ENCODE measurements at places on chromosomes 3 and 15.

- no peak for DNase-seq
These were observed 16.6 kb downstream of the ANKRD28 start for GRCh38 chr3:15781131-15781530.

DNA sequence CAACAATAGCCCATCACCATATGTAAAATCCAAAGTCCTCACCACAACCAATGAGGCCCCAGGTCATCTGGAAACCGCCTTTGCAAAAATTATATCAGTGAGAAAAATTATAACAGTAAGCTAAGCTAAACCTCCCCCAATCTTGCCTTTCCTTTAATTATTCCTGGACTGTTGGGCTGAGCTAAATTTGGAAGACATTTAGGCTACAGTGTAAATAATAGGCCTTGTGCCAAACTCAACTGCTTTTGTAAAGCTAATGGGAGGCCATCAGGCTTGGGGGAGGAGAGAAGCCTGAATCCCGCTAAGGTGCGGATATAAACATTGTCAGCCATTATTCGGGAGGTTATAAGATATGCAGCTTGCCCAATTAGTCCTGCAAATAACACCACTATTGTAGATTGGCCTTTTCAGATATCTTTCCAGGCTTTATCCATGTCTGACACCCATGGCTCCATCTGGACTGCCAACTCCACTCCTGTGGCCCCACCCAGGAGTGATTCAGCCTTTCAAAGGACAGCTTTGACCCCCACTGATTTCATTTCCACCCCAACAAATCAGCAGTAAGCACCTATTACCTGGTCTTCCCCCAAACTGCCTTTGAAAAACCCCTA is 53.0 kb upstream of the CA12 start:
- DNase-seq, result no peak

DNA sequence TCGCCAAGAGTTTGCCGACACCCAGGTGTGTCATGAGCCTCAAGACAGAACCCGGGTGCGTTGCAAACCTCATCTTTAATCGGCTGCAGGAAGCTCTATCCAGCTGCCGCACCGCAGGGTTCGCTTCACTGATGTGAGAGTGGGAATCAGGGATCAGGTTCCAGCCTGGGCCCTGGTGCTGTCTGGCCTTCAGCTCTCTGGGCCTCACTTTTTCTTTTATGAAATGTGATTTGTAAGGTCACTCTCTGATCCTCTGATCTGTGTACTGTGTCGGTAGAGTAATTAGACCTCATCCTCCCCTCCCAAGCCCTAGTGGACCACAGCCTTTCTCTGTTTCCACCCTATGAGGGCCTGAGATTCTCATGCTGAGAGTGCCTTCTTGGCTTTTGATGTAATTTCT is 202.8 kb upstream of the UBE2E1 start:
- no peak for DNase-seq

DNA sequence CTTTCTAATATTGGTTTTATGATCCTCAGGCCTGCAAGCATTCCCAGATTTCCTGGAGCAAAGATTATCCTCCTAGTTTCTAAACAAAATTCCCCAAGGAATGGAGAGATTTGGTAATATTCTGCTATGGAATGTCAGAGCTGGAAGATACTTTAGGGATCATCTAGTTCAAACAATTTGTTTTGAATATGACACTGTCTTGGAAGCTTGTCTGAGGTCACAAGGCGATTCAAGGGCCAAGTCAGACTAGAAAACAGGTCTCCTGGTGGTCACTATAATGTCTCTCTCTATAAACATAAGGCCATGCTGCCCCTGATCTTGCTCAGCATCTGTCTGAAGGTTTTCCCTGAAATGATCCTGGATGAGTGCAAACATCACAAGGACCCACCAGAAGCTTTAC is 143.4 kb upstream of the BCL6 start:
- DNase-seq, result no peak

DNA sequence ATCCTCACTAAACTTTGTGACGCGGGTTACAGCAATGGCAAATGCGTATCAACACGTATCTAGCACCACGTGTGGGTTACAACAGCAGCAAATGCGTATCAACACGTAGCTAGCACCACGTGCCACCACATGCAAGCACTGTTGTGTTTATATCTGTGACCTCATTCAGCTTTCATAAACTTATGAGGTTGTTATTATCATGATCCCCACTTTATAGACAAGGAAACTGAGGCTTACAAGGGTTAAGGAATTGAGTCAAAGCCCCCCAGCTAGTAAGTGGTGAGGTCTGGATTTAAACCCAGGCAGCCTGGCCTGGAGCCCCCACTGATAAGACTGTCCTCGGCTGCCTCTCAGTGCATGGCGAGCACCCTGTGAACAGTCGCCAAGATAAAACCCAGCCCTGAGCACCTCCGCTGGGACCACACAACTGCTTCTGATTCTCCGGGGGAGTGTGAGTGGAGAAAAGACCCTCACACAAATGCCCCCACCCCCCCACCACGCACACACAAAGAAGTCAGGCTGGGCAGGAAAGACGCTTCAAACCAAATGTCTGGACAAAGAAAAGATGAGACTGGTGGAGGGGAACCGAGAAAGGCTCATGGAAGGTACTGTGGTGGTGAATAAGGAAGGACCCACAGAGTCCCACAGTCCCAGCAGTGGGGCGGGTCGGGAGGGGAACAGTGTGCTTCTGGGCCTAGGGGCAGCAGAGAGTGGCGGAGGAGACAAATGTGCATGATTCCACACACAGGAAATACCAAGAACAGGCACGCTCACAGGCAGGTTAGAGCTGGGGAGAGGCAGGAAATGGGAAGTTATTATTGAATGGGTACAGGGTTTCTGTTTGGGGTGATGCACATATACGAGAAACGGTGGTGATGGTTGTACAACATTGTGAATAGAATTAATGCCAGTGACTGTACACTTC is 173.4 kb downstream of the XXYLT1 start:
- DNase-seq, result no peak

DNA sequence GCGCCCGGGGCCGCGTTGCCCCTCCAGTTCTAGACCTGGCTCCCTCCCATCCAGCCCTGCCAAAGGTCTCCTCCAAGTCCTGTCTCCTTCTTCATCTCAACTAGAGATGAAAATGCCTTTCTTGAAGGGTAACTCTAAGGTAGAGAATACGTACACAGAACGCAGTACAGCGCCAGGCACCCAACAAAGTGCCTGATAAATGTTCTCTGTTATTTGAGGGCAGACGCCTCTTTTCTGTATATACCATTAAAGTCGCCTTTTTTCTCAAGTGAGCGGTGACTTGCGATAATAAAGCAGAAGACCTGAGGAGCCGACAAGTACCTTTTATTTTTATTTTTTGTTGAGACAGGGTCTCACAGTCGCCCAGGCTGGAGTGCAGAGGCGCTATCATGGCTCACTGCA is 809 bp downstream of the CRTAP start:
- DNase-seq, result no peak

DNA sequence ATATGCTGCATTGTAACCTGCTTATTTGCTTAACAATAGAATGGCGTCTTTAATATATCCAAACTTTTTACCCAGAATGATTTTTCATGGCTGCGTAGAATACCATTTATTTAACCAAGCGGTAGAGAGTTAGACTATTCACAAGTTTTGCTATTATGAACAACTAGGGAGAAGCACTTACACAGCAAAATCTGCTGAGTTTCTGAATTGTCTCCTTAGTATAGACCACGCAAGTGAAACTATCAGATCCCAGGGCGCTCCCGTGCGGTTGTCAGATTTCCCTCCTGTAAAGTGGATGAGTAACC is 12.6 kb upstream of the ADPGK start:
- DNase-seq, result no peak

GRCh38 chr3:64093825-64094712 is 70.8 kb upstream of the PSMD6 start:
- no peak for DNase-seq

GRCh38 chr3:45693941-45694521 is 4.8 kb downstream of the SACM1L start:
- no peak for DNase-seq

DNA sequence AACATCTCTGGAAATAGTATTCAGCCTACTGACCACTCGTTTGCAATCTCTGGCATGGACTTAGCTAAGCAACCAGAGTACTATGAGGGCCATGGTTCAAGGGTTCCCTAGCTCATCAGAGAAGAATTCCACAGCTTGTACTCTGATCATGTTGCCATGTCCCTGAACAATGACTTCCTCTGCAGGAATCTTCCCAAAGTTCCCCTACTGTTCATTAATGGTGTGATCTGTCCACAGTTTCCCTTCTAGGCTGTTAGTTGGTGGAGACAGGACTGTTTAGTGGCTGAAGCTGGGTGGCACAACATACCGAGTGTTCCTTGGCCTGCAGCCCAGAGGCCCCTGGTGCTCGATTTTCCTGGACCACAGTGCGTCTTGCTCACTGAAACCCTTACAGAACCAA is 44.4 kb upstream of the GALNT15 start:
- DNase-seq, result no peak

DNA sequence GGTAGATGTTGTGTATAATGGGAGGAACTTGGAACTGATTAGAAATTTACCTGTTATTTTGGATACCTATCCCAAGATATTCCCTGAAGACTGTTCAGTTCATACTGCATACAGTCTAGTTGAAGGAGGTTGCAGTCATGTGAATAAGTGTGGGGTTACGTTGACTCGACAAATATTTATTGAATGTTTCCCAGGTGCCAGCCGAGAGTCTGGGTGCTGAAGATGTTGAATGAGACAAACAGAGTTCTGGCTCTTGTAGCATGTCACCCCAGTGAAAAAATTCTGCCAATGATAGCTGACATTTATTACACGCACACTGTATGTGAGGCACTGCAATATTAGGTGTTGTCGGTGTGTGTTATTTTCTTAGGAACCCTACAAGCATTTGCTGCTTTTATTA is 176.0 kb downstream of the KCNMB2 start:
- no peak for DNase-seq

DNA sequence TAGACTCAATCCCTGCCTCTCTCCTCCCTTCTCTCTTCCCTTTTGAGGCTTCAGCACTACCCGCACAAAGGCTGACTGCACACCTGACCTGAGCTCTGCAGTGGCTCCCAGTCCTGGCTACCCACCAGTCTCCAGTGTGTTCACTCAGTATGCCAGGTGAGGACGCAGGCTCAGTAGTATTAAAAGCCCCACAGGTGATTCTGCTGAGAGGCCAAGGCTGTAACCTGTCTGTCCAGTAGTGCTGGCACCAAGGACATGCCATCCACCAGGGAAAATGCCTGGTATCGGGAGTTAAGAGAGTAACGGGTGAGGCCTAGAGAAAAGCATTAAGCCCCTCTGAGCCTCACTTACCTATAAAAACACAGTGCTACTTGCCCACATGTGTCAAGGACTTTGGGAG is 20.9 kb downstream of the FYCO1 start:
- no peak for DNase-seq

GRCh38 chr3:100195375-100195774 is 65.4 kb upstream of the TBC1D23 start:
- no peak for DNase-seq

DNA sequence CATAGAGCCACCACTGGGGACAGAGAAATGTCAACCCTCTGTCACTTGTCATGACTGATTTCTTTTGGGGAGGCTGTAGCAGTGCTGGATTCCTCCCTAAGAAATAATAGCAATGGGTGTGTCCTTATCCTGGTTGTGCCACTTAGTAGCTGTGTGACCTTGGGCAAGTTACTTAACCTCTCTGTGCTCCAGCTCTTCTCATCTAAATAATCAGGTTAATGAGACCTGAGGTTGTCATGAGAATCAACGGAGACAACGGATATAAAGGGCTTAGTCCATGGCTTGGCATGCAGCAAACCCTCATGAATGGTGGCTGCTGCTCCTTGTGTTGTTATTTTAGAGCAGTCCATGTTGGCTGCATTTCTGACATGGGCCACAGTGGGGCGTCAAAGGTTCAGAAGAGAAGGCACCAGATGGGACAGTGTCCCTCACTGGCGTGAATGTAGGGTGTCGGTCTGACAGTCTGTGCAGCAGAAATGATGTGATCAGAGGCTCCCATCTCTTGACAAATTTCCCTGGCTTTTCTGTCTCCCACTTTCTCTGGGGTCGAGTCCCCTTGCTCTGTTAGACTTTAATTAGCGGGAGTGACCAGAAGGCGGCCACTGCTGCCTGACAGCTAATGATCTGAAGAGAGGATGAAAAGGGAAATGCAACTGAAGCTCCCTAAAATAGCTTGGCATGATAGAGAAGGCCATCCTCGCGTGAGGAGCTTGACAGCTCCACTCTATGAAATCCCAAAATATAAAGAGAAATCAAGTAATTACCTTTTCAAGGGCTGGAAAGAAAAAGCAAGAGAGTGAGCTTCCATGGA is 209.4 kb downstream of the CADPS start:
- DNase-seq, result no peak

DNA sequence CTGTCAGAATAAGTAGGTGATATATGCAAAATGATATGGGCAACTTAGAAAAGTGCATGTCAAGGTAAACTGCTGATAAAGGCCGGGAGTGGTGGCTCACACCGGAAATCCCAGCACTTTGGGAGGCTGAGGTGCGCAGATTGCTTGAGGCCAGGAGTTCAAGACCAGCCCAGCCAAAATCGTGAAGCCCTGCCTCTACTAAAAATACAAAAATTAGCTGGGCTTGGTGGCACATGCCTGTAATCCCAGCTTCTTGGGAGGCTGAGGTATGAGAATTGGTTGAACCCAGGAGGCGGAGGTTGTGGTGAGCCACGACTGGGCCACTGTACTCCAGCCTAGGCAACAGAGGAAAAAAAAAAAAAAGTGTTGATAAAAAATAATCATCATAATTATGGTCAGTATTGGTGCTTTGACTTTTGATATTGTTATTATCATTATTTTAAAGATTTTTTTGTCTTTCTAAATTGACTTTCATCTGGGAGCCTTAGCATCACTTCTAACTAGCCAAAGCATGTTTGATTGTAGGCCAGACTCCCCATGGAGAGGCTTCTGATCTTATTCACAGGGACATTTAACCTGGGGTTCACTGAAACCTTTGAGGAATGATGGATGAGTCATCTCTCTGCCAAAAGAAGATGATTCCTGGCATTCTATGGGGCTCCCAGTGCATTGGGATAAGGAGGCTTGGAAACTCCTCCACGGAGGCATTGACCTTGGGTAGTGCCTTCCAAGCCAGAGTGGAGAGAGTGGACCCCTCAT is 5.6 kb downstream of the ZBTB38 start:
- no peak for DNase-seq

- no peak for DNase-seq
These were observed 33.6 kb downstream of the RAF1 start for GRCh38 chr3:12630292-12630691.

Data from uterus (tissue), 4 donors.